Activated naive CD8-positive, alpha-beta T cell treated with anti-CD3 and anti-CD28 coated beads, Interleukin-2, amount 10 ng/mL, durations not matched to agents 7 days and 5 days (primary cell): ENCODE measurements at places on chromosomes 5 and 9.

DNA sequence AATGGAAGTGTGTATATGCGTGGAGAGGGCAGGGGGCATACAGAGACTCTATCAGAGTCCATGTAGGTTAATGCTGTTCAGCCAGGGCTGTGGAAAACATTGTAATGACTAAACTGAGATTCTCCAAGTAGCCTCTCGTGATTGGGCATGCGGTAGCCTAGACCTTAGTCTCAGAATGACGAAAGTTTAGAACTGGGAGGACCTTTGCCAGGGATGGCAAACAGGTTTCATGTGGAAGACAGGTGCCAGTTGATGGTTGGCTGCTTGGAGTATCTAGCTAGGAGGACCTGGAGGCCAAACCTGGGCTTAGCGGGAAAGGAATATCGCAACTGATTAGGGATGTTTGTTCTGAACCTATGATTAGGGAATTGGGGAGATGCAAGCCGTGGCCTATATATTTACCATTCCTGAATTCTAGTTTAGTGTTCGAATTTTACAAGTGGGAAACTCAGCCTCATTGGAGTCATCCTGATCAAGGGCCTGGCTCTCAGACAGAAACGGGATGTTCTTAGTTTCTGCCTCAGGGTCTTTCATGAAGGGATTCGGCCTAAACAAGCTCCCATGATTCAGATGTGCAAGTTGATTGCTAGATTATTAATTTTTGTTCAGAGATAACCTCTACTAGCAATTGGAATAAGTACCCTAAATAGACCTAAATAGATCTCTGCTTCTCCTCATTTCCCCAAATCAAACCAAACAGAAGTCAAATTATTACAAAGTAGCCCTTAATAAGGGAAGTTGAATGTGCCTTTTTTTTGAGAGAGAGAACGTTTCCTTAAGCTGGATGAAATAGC, 26.8 kb upstream of the TJP2 start:
- no peak for DNase-seq

DNA sequence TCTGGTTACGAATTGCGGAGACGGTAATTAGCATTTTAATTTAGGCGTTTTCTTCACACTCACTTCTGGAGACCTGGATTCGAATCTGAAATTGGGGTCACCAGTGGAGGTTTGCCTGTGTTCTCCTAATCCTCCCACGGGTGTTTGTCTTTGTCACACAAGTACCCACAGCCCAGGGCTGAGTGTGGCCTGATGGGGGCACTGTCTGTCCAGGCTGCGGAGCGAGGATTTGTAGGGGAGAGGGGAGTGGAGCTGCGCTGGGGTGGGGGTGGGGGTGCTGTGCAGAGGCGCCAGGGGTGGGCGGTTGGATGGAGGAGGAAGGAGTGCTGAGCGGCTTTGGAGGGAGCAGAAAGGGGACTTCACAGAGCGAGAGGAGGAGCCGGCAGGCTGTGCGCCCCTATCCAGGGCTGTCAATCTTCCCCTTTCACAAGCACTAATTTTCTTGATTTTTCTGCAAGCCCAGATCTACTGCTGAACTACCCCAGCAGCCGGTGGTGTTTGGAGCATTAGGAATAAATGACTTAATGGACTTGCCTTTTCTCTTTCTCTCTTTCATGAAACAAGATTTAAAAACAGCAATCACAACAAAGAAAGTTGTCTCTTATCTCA, 53.1 kb downstream of the TSPAN17 start:
- DNase-seq: no peak

DNA sequence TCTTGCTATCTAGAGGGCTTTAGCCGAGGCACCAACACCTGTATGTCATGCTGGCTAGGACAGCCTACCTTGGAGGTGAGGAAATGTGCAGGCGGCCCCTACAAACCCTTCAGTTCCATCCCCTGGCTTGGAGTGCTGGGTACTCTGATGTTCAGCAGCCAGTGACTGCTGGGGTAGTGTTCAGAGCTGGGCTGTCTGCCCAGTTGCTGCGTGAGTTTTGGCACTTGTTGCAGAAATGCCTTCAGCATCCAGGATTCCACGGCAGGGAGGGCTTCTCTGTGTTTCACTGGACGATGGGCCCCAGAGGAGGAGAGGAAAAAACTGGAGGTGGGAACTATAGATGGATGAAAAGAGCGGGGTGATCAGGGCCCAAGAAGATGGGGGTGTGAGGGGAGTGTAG, 10.4 kb downstream of the SWI5 start:
- DNase-seq: no peak

DNA sequence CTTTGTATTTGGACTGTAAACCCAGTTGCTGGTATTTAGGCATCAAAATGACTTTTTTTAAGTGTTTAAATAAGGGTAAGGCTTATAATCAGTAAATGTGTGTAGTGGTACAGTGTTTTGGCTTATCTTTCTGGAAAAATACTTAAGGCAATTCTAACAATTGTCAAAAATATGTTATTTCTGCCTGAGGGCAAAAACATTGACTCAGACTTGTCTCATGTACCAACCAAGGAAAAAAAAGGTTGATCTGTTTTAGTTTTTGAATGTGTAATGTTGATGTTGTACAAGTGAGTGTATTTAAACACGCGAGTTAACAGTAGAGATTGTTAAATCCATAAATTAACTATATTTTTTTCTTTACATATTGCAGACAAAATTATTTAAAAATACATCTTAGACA, 277.8 kb upstream of the TYRP1 start:
- DNase-seq: no peak

- no peak for DNase-seq
Observed at GRCh38 chr5:90921418-90921973, 362.9 kb downstream of the ADGRV1 start.
